Esophagus muscularis mucosa (tissue), 4 donors: ENCODE measurements at places on chromosomes 1 and 21. TPM values are rescaled to one million over a fixed set of nuclear protein-coding genes. Genes with fewer than 3 reads are reported as not detected.

DYNLT4 gene
- total RNA-seq = not detected

KRTAP22-2 gene
- total RNA-seq = not detected

SERPINC1 gene
- not detected for total RNA-seq

KCNN3 gene
- total RNA-seq = 11.4 TPM

FYB2 gene
- not detected for total RNA-seq

CFAP141 gene
- total RNA-seq = not detected

DNA sequence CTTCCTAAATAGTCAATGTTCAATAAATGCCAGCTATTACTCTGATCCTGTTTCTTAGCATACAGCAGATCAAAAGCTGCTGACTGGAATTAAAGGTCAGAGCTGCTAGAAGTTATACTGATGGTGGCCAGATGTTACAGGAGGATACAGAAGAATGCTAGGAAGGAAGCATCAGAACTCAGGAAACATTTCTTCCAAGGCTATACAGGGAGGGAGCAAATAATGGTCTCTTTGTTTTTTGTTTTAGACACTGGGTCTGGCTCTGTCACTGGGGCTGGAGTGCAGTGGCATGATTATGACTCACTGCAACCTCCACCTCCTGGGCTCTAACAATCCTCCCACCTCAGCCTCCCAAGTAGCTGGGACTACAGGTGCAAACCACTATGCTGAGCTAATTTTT lies 175.5 kb downstream of the RGS7 start:
- DNase-seq = no peak

DNA sequence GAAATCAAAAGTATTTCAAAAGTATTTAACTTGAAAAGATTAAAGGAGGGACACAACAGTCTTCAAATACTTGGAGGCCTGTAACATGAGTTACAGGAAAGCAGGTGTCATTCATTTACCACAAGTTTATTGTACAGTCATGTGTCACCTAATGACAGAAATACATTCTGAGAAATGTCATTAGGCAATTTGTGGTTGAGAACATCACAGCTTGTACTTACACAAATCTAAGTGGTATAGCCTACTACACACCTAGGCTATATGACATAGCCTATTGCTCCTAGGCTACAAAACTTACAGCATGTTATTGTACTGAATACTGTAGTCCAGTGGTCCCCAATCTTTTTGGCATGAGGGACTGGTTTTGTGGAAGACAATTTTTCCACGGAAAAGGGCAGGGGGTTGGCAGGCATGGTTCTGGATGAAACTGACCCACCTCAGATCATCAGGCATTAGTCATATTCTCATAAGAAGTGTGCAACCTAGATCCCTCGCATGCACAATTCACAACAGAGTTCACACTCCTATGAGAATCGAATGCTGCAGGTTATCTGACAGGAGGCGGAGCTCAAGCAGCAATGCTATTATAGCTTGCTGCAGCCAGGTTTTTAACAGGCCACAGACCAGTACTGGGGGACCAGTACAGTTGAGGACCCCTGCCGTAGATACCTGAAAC lies 25.0 kb upstream of the PHTF1 start:
- no peak for DNase-seq

- DNase-seq = no peak
Measured at GRCh38 chr21:45011426-45011825, 63.0 kb upstream of the ADARB1 start.

DNA sequence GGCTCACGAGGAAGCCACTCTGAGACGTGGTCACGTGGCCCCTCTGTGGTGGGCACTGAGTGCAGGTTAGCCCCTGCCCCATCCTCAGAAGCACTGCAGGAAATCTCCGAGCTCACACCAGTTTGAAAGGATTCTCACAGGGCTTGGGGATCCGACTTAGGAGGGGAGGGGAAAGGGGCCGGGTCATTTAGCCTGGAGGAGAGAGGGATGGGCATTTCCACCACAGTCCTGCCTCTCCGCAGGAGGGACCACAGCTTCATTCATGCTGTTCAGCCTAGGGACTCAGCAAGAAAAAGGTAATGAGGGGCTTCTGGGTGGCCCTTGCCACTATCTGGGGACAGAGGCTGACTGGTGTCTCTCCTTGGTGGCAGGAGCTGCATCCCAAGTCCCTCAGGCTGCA lies 126.5 kb downstream of the NPHP4 start:
- DNase-seq = no peak

GRCh38 chr1:117054068-117054467 lies 6.1 kb upstream of the TTF2 start:
- DNase-seq = no peak

- no peak for DNase-seq
Measured at GRCh38 chr1:182714546-182714945, 30.2 kb upstream of the RGS8 start.

- DNase-seq = no peak
Measured at GRCh38 chr1:161784968-161785367, 18.8 kb downstream of the ATF6 start.

DNA sequence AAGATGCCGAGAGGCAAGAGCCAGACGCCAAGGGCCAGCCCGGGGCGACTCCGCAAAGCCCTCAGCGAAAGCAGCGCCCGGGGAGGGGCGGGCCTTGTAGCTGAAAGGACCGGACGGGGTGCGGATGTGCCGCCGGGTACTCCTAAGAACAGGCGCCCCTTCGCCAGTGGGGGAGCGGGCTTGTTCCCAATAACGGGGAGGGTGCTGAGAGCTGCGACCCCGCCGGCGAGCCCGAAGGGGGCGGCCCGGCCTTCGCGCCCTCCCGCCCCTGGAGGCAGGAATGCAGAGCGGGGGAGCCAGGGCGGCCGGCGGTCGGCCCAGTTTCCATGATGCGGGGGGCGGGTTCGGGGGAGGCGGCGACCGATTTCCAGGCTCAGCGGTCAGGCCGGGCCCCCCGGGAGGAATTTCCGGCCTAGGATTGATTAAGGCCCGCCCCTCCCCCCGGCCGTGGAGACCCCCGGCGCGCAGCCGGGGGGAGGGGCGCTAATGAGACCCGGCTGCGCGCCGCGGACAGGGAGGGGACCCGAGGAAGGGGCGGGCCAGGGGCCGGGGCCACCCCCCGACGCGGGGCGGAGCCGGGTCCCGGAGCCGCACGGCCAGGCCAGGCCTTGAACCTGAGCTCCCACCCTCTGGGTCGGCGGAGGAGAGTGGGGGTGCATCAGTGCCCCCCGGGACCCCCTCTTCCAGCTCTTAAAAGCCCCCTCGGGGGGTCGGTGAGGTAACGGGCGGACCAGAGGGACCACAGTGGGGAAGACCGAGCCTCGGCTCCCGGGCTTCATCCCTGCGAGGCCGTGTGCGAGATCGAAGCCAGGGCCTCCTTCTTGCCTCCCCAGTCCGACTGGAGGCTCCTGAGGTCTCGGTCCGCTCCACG lies 898 bp upstream of the TMEM200B start:
- peak; percentile 96 for DNase-seq

DNA sequence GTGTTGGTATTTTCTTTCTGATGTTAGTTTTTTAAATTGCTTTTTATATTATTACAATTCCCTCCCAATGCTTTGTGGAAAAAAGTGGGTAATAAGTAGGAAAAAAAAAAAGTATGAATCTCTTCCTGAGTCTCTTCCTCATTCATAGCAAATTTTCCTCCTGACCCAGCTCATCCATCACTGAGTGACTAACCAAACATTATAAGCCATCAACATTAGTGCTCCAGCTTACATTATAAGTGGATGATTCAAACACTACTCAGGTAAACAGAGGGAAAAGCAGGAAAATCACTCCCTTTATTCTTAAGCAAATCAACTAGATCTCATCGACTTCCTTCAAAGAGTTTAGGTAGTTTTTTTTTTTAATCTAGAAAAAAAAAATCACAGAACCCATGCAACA lies 15.4 kb upstream of the SAMD13 start:
- DNase-seq = no peak

GRCh38 chr1:30908696-30909364 lies at the start of gene SDC3:
SDC3 (minus strand) TSS chr1:30908758; CDS start chr1:30908586, 172 bp downstream.
- DNase-seq = no peak

DNA sequence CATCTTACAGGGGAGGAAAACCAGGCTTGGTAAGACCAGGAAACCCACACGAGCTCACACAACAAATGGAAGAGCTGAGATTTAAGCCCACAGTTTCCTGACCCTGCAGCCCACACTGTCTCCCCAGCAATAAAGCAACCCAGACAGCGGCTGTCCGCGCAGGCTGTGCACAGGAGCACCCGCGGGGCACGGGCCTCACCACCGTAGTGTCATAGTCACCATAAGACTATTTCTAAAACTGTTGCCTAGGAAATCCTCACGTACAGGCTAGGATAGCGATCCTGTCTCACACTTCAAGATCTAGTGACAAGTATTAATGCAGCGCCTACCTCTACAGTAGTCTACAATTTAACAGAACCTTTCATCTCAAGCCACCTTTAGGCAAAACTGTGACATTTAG lies 54.0 kb upstream of the SYT6 start:
- DNase-seq = no peak

GRCh38 chr1:229856009-229856650 lies 210.9 kb upstream of the GALNT2 start:
- no peak for DNase-seq

- DNase-seq = no peak
Measured at GRCh38 chr1:201383647-201384405, 6.3 kb upstream of the TNNT2 start.

DNA sequence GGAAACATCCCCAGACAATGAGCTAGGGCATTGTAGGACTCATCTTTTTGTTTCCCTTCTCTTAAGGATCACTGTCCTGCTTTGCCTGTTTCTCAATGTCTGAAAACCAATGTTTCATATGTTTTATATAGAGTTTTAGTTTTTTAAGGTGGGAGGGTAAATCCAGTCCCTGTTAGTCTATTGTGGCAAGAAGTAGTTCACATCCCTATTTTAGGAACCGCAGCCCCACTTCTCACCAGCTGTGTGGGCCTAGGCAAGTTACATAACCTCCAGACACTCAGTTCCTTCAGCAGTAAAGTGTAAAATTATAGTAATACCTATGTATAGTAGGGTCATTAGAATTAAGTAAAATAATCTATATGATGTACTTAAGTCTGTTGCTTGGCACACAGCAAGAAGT lies 105.8 kb upstream of the WLS start:
- DNase-seq = no peak

- no peak for DNase-seq
Measured at GRCh38 chr1:228379666-228380065, 27.0 kb downstream of the TRIM11 start.

DNA sequence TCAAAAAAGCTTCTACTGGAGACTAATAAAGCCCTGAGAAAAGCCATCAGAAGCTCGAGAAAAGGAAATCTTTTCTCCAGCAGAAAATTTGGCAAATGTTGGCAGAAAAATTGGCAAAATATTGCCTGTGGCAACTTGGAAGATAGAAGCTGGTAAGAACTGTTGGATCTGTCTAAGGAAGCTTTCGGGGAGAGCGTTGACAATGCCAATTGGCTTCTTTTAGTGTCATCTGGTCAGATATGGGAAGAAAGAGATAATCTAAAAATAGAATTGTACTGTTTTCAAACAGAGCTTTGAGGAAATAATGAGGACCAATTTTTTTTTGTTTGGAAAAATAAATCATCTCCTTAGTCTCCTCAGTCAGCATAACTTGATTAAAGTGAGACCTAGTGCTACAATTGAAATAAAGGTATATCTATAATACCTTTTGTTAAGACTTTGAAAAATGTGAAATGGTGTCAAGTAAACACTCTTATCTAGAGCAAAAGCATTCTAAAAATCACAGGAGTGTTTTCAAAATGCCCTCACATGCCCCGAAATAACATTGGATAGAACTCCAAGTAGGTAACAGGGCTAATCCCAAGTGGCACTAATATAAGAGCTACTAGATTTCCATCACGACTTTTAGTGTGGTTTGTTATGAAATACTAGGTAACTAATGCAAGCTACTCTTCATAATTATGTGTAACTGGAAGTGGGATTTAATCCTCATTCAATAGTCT lies 882.2 kb upstream of the B3GALT2 start:
- no peak for DNase-seq

DNA sequence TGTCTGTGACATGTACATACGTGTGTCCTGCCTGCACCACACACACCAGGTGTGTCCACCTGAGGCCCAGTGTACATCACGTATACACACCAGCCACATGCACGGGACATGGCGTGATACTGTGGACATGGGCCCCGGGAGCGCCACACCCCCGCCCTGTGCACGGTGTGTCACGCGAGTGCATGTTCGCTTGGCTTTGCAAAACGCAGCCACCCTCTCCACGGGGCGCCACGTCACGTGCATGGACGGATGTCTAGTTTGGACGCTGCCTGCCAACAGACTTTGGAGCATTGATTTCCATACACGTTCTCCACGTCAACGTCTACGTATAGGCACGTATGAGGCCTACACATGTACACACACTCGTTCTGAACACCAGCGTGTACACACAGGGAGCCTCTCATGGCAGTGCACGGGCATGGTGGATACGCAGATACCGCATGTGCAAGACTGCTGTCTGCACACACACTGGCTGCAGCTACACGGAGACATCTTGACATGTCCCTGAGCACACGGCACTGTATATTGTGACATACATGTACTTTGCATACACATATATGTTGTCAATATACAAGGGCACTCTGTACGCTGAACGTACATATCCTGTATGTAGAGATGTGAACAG lies 2.7 kb downstream of the TMEM240 start:
- DNase-seq = no peak

DNA sequence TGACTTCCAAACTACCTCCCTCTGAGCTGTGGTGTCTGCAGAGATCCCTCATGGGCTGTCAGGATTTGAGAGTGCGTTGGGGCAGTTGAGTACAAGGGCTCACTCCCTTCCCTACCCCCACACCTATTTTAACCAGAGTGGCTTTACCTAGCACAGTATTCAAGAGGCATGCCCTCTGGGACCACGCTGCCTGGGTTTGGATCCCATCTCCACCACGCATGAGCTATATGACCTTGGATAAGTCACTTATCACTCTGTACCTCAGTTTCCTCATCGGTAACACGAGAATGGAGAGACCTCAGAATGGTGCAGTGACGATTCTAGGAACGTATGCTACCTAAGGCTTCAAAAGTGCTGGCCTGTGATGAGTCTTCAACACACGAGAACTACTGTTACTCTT lies 147.3 kb upstream of the WNT4 start:
- no peak for DNase-seq

DNA sequence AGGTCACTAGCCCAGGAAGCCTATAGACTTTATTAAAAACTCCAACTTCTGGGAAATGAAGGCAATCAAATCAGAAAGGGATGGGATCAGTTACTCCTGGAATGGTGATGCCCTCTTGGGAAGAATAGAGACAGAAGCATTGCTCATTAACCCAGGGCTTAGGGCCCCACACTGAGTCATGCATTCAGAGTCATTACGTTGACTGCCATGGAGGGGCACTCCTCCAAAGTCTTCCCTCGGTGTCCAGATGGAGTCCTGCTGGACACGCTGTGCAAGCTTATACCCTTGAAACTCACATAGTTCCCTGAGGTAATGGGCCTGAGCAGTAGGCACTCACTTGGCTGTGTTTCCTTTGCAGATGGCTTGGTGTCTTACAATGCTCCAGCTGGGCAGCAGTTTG lies 35.2 kb upstream of the HSD17B7 start:
- no peak for DNase-seq

GRCh38 chr1:184242507-184242943 lies 144.3 kb upstream of the C1orf21 start:
- no peak for DNase-seq
